ENCODE measurements at places on chromosomes 7 and 10. TPM values are rescaled to one million over a fixed set of nuclear protein-coding genes. Genes with fewer than 3 reads are reported as not detected.

The PLCE1 gene
- 3.3 TPM for total RNA-seq

The GPR15LG gene
- not detected for total RNA-seq

The CFAP70 gene
- 1.5 TPM for total RNA-seq

The TACC2 gene
- total RNA-seq = 349 TPM

The PDK4 gene
- total RNA-seq = 374 TPM

The CREB5 gene
- total RNA-seq = 4.7 TPM

The HECW1 gene
- total RNA-seq = not detected

The CRTAC1 gene
- total RNA-seq = 1.0 TPM

The SPOCK2 gene
- total RNA-seq = 9.6 TPM

The ADRA2A gene
- 0.67 TPM for total RNA-seq

The FAM25A gene
- not detected for total RNA-seq

The ZNF488 gene
- total RNA-seq = not detected

The KAZALD1 gene
- total RNA-seq = 5.0 TPM

The OR9A2 gene
- 0.22 TPM for total RNA-seq

The FLNC gene
- 601 TPM for total RNA-seq

The KCP gene
- 0.11 TPM for total RNA-seq

The ANKRD61 gene
- total RNA-seq = not detected

The LAMB1 gene
- total RNA-seq = 62.1 TPM

The ERVW-1 gene
- not detected for total RNA-seq

The ZNF485 gene
- total RNA-seq = 1.4 TPM

The UCMA gene
- total RNA-seq = not detected

The TMEM236 gene
- 0.43 TPM for total RNA-seq

The FAM241B gene
- 3.3 TPM for total RNA-seq

The ZNHIT1 gene
- total RNA-seq = 58.2 TPM

The EN2 gene
- 0.11 TPM for total RNA-seq
